ENCODE measurements at places on chromosomes 16 and 17.

DNA sequence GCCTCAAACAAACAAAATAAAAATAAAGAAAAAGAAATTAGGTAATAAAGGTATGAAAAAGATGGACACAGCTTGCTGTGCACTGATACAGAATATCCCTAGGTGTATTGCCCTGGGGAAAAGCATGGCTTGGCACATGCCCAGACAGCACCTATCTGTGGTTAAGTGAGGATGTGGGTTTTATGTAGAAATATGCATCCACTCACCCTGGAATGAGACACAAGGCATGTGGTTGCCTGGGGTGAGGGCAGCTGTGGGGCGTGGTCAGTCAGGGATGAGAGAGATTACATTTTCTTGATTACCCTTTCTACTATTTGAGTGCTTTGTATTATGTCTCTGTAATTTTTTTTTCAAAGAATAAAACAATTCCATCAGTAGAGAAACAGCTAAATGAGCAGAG is 6.9 kb downstream of the PLLP start:
- peak; percentile 93 for DNase-seq

DNA sequence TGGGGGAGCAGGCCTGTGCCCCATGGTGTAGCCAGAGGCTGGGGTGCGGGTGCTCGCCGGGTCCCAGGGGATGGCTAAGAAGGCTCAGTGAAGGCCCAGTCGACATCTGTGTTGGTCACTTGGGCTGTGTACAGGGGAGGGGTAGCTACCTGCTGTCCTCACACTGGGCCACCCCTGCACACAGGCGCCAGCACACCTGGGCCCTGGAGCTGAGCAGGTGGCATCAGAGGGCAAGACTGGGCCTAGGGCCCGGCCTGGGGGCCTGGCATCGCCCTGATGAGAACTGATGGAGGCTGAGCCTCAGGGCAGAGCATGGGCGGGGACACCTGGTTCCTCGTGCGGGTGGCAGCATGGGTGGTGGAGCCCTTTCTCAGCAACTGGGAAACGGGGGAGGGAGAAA is 870 bp upstream of the CTRB2 start:
- DNase-seq = no peak

GRCh38 chr17:2564877-2565276 is 28.6 kb upstream of the PAFAH1B1 start:
- no peak for DNase-seq

- no peak for DNase-seq
Measured at GRCh38 chr16:71711789-71712188, 12.7 kb downstream of the PHLPP2 start.

GRCh38 chr16:78184238-78185183 is 85.1 kb downstream of the WWOX start:
- DNase-seq = no peak

GRCh38 chr17:50100480-50100883 is 5.3 kb downstream of the PDK2 start:
- no peak for DNase-seq

DNA sequence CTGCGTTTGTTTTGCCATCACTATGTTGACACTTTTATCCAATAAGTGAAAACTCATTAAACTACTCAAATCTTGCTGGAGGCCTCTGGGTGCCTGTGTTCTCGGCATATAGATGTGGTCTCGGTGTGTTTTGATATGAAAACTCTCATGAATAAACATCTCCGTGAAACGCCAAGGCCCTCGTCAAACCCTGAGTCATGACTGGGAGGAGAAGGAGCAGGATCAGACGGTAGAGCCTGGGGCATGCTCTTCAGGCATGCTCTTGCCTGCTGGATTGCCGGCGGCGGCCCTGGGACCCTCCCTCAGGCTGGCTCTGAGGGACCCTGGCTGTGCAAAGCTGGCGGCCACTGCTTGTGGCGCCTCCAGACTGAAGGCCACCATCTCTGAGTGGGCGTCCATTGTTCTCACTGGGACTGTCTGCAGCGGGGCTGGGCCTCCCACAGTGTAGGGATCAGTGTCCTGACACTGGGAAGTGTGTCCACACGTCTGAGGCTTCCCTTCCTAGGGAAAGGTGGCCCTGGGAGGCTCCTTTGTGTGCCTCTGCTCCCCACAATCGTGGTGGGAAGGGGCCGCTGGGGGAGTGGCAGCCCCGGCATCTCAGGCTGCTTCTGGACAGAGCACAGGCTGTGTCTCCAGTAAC is 1.7 kb upstream of the NPB start:
- no peak for DNase-seq

DNA sequence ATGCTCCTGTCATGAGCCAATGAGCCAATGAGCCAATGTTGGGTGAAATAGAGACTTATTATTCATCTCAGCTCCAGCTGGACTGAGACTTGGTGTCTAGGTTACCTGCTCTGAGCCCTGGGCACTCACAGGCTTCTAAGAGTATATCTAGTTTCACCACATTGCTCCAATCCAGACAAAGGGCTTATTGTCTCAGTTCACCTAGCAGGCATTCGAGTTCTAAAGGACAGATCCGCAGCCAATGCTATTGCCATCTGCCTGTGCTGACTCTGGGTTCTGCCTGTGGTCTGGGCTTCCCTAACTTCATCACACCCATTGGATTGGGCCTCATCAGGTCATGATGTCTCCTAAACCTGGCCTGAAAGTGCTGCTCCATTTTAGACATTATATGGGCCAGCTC is 66.1 kb upstream of the HS3ST4 start:
- no peak for DNase-seq

- no peak for DNase-seq
Measured at GRCh38 chr16:56743840-56744239, 13.9 kb downstream of the NUP93 start.

DNA sequence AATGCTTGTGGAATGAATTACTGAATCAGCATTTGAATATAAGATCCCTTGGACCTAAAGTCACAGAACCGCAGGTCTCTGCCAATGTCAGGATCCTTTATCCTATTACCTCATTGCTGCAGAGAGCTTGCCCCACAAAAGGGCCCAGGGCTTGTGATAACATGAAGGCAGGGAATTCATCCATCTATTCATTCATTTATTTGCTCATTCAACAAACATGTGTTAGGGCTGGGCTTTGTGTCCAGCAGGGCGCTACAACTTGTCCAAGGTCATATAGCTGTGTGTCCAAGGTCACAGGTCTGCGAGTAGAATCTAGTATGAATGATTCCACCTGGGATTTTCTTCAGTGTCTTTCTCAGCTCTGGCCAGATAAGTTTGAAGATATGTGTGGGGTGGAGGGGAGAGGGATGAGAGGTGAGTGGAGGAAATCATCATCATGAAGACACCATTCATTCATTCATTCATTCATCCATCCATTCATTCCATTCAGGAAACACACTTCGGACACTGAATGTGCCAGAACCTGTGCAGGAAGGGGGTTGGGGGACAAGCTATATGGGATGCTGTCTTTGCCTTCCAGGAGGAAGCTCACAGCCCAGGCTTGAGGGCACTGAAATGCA is 1.3 kb upstream of the UNC45B start:
- DNase-seq = no peak

GRCh38 chr17:44402564-44403172 is 13.2 kb upstream of the ITGA2B start:
- DNase-seq = no peak

- DNase-seq = no peak
Measured at GRCh38 chr17:21540502-21540901, 151.8 kb upstream of the KCNJ18 start.

DNA sequence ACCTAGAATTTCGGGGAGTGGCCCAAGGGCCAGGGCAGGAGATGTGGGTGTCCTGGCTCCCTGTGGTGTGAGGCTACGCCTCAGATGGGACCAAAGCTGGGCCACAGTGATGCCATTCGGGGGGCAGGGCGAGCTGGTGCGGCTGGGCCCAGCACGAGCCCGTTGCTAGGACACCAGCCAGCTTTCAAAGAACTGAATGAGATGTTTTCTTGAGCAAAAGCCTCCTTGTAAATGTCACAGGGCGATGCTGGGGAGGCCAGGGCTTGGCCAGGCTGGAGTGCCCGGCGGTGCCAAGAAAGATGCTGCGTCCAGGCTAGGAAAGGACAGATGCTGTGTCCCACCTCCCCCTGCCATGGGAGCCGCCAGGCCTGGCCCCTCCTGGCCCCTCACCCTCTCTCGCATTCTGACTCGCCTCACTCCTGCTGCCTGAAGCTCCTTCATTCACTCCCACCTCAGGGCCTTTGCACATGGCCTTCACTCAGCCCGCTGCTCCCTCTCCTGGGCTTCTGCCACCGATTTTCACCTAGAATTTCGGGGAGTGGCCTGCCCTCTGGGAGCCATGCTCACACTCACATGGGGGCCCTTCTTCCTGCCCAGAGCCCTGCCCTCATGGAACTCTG is 39.1 kb downstream of the CPNE2 start:
- DNase-seq = no peak

DNA sequence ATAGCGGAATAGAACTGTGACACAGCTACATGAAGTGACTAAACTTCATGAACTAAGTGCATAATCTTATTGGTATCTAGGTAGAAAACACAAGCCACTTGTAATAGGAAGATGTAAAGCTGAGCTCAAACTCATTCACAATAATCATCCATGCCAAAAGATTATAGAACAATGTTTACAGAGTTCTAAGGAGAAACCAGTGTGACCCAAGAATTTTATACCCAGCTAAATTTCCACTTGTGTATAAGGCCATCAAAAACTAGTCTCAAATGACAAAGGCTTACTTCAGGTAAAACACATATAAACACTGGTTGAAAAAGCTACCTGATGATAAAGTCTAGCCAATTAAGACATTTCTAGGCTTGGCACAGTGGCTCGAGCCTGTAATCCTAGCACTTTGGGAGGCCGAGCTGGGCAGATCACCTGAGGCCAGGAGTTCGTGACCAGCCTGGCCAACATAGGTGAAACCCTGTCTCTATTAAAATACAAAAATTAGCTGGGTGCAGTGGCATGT is 16.9 kb upstream of the CPD start:
- DNase-seq = no peak

DNA sequence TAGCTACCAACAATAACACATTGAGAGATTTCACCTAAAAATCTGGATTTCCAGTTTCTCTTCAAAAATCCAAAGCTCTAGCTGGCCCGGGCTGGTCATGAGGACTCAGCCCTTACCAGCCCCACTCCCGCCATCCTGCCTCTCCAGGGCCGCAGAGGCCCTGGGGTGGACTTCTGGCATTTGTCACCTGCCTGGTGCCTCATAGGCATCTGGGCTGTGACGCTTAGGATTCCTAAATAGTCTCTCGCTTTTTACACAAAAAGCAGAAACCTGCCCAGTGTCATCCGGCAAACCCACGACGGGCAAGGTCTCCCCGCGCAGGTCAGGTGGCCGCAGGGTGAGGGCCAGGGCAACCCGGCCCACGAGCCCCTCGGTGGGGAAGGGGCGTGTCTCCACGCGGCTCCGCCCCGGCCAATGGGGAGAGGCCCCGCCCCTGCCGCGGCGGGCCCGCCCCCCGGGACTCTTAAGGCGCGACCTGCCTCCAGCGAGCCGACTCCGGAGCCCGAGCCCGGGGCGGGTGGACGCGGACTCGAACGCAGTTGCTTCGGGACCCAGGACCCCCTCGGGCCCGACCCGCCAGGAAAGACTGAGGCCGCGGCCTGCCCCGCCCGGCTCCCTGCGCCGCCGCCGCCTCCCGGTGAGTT is at the start of gene VASN:
TSS of gene VASN (plus strand) at position 492 of the 644 bp plus-strand sequence. CDS start 9,030 bp downstream, outside the sequence.
- peak; percentile 67 for DNase-seq

- DNase-seq = no peak
Measured at GRCh38 chr17:68785565-68786486, 169.4 kb downstream of the ABCA8 start.

DNA sequence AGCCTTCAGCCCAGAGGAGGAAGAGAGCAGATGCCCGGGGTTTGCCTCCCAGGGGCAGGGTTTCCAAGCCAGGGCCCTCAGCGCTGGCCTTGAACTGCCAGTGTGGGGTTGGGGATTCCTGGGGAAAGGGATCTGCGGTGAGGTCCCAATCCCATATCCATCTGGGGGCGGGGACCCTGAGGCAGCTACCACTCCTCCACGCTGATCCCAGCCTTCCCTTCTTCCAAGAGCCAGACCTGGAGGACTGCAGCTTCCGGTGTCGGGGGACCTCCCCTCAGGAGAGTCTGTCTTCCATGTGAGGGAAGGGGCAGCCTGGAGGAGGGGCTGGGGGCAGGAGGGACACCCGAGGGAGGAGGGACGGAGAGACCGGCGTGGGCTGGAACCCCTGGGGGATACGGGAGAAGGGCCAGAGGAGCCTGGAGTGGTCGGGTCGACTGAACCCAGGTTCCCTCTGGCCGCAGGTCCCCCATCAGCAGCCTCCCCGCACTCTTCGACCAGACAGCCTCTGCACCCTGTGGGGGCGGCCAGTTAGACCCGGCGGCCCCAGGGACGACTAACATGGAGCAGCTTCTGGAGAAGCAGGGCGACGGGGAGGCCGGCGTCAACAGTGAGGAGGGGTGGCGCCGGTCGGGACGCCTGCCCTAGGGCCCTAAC is 10.7 kb upstream of the CISD3 start:
- no peak for DNase-seq

DNA sequence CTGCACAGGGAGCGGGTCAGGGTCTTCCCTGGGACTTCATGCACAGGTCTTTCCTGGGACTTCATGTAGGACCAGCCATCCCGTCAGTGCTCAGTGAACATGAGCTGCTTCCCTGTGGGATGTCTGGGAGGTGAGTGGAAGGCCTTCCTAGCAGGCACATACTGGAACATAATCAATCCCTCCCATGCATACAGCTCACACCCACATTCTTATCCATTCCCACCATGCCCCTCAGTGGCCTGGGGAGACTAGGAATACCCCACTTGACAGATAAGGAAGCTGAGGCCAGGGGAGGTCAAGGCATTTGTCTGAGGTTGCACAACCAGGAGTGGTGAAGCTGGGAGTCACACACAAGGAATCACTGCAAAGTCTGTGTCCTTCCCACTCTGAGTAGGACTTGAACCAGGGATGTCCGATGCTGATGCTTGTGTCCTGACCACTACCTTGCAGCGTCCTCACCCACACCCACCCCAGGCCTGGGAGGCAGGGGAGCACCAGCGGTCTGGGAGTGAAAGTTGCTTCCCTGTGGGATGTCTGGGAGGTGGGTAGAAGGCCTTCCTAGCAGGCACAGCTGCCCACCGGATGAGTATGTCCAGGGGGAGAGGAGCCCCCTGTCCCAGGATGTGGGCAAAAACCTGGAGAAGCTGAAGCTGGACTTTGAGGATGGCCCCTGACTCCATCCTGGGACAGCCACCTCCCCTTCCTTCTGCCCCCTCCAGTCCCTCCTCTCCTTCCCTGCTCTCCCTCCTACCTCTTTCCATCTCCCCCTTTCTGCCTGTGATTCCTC is 1.0 kb upstream of the NLRC5 start:
- no peak for DNase-seq

DNA sequence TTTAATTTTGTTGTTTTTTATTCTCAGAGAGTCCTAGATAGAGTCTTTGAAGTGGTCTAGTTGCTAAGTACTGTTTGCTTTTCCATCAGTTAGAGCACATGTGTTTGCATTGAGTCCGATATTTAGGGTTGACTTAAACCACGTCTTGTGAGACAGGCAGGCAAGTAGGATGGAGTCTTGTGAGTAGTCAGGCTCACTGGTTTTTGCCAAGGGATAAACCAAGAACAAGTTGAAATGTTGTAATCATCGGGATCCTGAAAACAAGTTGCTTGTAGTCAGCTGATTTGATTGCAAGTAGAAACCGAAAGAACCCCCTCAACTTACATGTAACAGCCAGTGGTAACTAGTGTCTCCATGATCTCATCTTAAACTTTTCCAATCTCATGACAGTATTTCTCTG is 17.2 kb downstream of the ATP6V0A1 start:
- DNase-seq = no peak

- no peak for DNase-seq
Measured at GRCh38 chr17:79388556-79389295, 222.1 kb downstream of the RBFOX3 start.

All from T-helper 2 cell (primary cell).